Dorsolateral prefrontal cortex (tissue), 122 donors: ENCODE measurements at places on chromosomes 3 and 15. TPM values are rescaled to one million over a fixed set of nuclear protein-coding genes. Genes with fewer than 3 reads are reported as not detected.

The SCN5A gene
- 1.9 TPM for total RNA-seq

The GOLGA6L4 gene
- 3.5 TPM for total RNA-seq

GRCh38 chr3:72155391-72156064 is 370.6 kb upstream of the PROK2 start:
- no peak for DNase-seq

DNA sequence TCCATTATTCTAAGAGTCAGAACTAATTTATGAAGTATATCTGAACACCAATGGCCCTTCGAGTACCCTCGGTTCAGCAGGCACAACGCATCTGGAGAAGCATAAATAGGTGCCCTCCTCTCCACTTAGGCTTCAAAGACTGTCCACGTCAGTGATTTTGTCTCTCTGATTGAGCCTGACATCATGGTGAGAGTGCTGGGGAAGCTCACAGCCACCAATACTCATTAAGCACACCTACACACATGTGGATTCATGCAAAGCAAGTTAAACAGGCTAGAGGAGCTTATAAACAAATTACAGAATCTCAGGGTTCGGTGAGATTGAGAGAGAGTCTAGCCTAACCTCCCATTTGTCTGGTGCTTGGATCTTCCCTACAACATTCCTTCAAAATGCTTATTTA is 3.6 kb downstream of the CLDN1 start:
- no peak for DNase-seq

DNA sequence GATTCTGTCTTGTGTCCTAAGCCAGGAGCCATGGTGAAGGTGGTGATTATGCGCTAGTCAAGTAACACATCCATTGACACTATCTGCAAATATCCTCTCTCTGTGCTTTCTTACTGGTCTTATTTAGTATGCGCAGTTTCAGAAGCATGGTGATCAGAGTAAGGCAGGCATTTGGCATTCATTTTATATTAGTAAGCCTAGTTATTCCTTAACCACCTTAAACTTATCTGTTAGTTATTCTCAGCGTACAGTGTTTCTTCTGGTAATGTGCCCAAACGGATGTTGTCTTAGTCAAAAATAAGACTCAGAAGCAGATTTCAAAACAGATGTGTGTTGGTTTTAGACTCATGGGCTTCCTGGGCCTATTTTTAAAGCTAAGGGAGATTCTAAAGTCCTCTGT is 329.2 kb downstream of the GRM7 start:
- no peak for DNase-seq

DNA sequence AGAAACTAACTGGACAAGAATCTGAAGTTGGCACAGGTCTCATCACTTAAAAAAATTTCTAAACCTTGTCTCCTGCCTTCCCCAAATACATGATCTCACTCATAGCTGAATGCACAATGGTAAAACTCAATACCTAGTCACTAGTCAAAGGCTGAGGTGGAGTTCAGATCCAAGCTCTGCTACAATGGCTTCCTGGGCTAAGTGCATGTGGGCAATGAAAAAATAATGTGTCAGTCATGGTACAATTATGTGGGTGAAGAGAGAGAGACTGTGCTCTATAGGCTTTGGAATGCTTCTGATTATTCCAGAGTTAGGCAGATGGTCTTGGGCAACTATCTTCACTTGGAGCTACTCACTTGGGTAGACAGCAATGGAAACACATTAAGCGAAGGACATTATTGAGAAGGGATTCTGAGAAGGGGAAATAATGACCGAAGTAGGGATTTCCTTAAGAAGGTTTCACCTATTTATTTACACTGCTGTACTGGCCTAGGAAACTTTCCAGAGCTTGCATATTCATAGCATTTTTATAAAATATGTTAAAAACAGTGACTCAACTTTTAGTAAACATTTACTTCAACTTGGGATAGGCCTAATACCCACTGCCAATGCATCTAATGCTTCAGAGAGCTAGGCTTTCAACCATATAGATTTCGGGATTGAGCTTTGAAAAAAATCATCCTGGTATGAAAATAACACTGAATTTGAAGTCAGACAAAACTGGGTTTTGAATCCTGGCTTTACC is 58.7 kb upstream of the PLXND1 start:
- no peak for DNase-seq
